ENCODE measurements at places on chromosomes 16 and 17. TPM values are rescaled to one million over a fixed set of nuclear protein-coding genes. Genes with fewer than 3 reads are reported as not detected.

Gene CES1
- total RNA-seq, result 7.8 TPM

Gene KCNG4
- total RNA-seq, result not detected

Gene AATK
- total RNA-seq, result 0.08 TPM

Gene GPR142
- total RNA-seq, result not detected

Gene FNDC8
- total RNA-seq, result not detected

Gene HOXB8
- total RNA-seq, result 1.4 TPM

Gene CD300H
- total RNA-seq, result not detected

Gene MAPT
- total RNA-seq, result 0.56 TPM

Gene PRDM7
- 0.16 TPM for total RNA-seq

Gene GGT6
- not detected for total RNA-seq

Gene XYLT2
- 27.0 TPM for total RNA-seq

Gene TBC1D24
- total RNA-seq, result 11.5 TPM

Gene SCIMP
- not detected for total RNA-seq

Gene HID1
- 4.3 TPM for total RNA-seq

Gene CDIPT
- 89.0 TPM for total RNA-seq

Gene HSD11B2
- total RNA-seq, result 2.7 TPM

Gene KAT2A
- total RNA-seq, result 17.8 TPM

Gene MRPL38
- 28.3 TPM for total RNA-seq

Gene AP2B1
- total RNA-seq, result 86.1 TPM

Gene SLC47A1
- total RNA-seq, result 0.40 TPM

Gene NOG
- total RNA-seq, result 0.08 TPM

Gene SEPTIN12
- not detected for total RNA-seq

Data from epithelial cell of alveolus of lung (primary cell).